ENCODE measurements at places on chromosomes 2 and 18. TPM values are rescaled to one million over a fixed set of nuclear protein-coding genes. Genes with fewer than 3 reads are reported as not detected.

Gene CTAGE1
- not detected for total RNA-seq

Gene ELOA2
- total RNA-seq, result not detected

Gene ARHGEF4
- total RNA-seq, result 7.9 TPM

Gene NPPC
- total RNA-seq, result not detected

Gene AMER3
- total RNA-seq, result not detected

Gene AQP4
- total RNA-seq, result not detected

Gene STK39
- total RNA-seq, result 5.0 TPM

GRCh38 chr18:8260319-8260718, 348.9 kb upstream of the RAB12 start:
- no peak overlapping the region for H3K27ac ChIP-seq
- H3K27me3 ChIP-seq, result no peaks in the 10 kb centered on the region
- DNase-seq, result no peak
- H3K36me3 ChIP-seq, result no peaks in the 10 kb centered on the region
- no peaks in the 10 kb centered on the region for H3K4me1 ChIP-seq

DNA sequence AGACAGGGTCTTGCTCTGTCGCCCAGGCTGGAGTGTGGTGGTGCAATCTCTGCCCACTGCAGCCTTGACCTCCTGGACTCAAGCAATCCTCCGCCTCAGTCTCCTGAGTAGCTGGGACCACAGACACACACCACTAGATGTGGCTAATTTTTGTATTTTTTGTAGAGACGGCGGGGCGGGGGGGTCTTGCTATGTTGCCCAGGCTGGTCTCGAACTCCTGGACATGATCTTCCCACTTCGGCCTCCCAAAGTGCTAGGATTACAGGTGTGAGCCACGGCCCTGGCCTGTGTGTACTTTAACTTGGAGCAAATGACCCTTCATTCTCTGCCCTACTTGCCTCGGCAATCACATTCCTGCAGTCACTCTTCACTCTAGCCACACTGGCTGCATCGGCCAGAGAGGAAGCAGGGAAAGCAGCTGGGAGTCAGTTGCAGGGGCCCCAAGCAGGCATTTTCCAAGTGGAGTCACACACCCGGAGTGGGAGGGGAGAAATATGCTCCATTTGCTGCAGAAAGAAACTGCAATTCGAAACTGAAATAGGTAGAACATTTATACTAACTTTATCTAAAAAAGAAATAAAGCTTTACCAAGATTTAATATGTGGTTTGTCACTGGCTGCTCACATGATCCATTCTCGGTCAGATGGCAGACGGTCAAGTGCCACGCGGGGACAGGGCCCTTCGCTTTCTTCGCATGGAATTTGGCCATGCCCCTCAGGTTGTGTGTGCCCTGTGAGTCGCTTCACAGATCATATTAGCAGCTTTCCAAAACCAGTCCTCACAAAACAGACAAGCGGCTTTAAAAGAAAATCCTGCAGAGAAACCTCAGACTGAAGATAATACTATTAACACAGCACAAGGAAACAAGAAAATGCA, 37.1 kb downstream of the FAM161A start:
- DNase-seq, result no peak
- no peaks in the 10 kb centered on the region for H3K4me1 ChIP-seq
- no peaks in the 10 kb centered on the region for H3K27me3 ChIP-seq
- H3K36me3 ChIP-seq, result no peaks in the 10 kb centered on the region
- no peak overlapping the region for H3K4me3 ChIP-seq
- H3K27ac ChIP-seq, result no peak overlapping the region

DNA sequence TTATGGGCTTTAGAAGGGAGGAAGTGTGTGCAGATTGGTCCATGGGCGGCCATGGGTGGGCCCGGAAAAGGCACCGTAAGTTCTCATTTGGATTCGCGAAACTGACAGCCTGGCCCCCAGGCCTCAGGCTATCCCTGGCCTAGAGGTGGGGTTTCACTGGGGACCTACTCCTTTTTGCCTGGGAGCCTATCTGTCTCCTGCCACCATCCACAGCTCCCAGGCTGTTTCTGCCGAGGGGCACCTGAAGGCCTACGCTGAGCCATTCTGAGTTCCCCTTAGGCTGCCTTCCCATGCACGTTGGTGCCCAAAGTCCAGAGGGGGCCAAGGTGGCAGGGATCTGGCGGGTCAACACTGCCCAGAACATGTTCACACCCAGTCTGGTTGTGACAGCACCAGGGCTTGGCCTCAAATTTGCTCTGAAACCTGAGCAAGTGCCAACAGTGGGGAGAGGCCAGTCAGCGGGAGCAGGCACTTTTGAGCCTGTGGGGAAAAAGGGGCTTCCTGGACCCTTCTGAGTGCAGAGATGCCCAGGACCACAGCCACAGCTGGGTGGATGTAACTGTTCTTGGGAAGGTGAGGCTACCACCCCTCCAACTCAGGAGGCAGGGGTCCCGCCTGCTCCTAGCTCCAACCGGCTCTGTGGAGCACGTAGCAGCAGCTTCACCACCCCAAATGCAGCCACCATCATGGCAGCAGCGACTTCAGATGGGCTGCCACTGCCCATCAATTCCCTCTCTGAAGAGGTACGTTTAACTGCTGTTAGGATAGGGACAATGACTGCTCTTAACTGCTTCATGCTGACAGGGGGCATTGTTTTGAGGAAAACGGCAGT, 73.6 kb upstream of the ZNF804A start:
- H3K27me3 ChIP-seq, result no peaks in the 10 kb centered on the region
- no peaks in the 10 kb centered on the region for H3K4me1 ChIP-seq
- H3K27ac ChIP-seq, result no peak overlapping the region
- no peaks in the 10 kb centered on the region for H3K36me3 ChIP-seq

GRCh38 chr2:7117076-7117475, 199.9 kb downstream of the RNF144A start:
- H3K27me3 ChIP-seq, result no peaks in the 10 kb centered on the region
- H3K27ac ChIP-seq, result no peak overlapping the region
- no peak for DNase-seq
- no peaks in the 10 kb centered on the region for H3K4me1 ChIP-seq
- no peak overlapping the region for H3K4me3 ChIP-seq

- no peak for DNase-seq
- H3K4me3 ChIP-seq, result no peak overlapping the region
- H3K36me3 ChIP-seq, result no peaks in the 10 kb centered on the region
- no peaks in the 10 kb centered on the region for H3K4me1 ChIP-seq
- H3K27me3 ChIP-seq, result no peaks in the 10 kb centered on the region
Observed at GRCh38 chr2:74307720-74308119, 35.5 kb downstream of the SLC4A5 start.

GRCh38 chr18:57727952-57728807, 74.9 kb downstream of the ATP8B1 start:
- no peak for DNase-seq
- H3K4me3 ChIP-seq, result no peak overlapping the region

GRCh38 chr2:192010073-192010472, 163.2 kb upstream of the CAVIN2 start:
- H3K4me3 ChIP-seq, result no peak overlapping the region
- H3K27me3 ChIP-seq, result no peaks in the 10 kb centered on the region
- no peak overlapping the region for H3K27ac ChIP-seq
- H3K36me3 ChIP-seq, result no peaks in the 10 kb centered on the region
- no peaks in the 10 kb centered on the region for H3K4me1 ChIP-seq
- no peak for DNase-seq

- peaks cover 9% of the 10 kb centered on the region for H3K4me1 ChIP-seq
- H3K27me3 ChIP-seq, result no peaks in the 10 kb centered on the region
- H3K4me3 ChIP-seq, result no peak overlapping the region
- no peak overlapping the region for H3K27ac ChIP-seq
- DNase-seq, result no peak
Observed at GRCh38 chr2:200966770-200967169, 3.3 kb upstream of the ORC2 start.

- no peak overlapping the region for H3K4me3 ChIP-seq
- no peaks in the 10 kb centered on the region for H3K36me3 ChIP-seq
- H3K4me1 ChIP-seq, result no peaks in the 10 kb centered on the region
- DNase-seq, result no peak
Observed at GRCh38 chr2:23330214-23330613, 54.8 kb upstream of the KLHL29 start.

DNA sequence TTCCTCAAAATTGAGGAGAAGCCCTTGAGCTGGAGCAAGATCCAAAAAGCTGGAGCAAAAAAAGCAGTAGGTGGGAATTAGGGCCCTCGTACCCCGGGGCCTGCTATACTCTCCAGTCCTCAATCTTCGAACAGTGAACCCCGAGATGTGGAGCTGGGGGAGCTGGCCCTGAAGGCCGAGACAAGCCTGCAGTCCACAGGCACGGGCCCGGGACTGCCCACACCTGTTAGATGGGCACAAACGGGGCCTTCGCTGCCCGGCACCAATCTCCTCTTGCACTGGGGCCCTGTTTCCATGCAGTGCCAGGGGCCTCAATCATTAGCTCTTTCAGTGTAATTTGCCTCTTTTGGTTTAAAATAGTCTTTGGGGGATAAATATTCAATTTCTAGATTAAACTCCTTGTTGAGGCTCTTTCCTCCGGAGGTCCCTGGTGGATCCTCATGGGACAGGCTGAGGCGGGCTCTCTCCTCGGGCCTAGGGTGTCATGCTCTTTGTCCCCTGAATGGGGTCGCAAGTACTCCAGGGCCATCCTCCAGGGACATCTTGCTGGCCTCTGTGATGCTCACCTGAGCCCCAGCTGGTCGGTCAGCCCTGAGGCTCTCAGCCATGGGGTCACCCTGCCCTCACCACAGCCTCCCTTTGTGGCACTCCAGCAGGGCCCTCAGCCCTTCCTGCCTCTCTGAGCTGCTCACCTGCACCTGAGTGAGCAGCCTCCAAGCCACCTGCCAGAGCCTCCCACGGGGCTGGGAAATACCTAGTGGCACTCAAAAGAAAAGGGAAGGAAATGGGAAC, 223.6 kb downstream of the ALPK2 start:
- no peak for DNase-seq
- no peak overlapping the region for H3K4me3 ChIP-seq
- no peaks in the 10 kb centered on the region for H3K36me3 ChIP-seq
- no peaks in the 10 kb centered on the region for H3K27me3 ChIP-seq
- no peaks in the 10 kb centered on the region for H3K4me1 ChIP-seq
- no peak overlapping the region for H3K27ac ChIP-seq

- no peak overlapping the region for H3K4me3 ChIP-seq
- H3K27me3 ChIP-seq, result no peaks in the 10 kb centered on the region
- DNase-seq, result peak; percentile 78
- H3K27ac ChIP-seq, result peak overlapping the region; percentile 70
Observed at GRCh38 chr2:237320801-237321560, 93.0 kb downstream of the COL6A3 start.

DNA sequence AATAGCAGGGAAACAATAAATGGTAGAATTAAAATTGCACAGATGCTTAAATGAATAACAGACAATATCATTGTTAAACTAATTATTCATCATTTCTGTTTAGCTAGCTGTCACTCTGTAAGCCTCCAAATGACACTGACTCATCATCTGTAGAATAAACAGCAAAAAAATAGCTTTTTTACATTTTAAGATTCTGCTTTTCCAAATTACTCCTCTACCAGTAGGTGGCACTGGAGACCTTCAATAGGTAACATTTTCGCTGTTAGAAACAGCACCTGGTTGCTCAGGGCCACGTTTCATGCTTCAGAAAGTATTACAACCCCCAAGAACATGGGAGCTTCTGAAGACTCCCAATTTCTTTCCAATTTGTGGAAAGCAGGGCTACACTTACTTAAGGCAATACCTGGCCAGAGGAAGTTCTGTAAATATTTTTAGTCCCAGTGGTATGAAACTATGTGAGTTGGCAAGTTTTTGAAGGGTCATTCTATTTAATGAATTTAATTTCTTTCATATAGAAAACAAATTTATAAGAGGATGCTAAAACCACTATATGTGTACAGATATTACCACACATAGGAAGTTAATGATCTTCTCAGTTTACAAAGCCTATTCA, 45.4 kb downstream of the TTN start:
- no peak for DNase-seq
- no peak overlapping the region for H3K27ac ChIP-seq
- H3K4me3 ChIP-seq, result no peak overlapping the region
- H3K27me3 ChIP-seq, result no peaks in the 10 kb centered on the region
- H3K36me3 ChIP-seq, result no peaks in the 10 kb centered on the region
- H3K4me1 ChIP-seq, result no peaks in the 10 kb centered on the region

DNA sequence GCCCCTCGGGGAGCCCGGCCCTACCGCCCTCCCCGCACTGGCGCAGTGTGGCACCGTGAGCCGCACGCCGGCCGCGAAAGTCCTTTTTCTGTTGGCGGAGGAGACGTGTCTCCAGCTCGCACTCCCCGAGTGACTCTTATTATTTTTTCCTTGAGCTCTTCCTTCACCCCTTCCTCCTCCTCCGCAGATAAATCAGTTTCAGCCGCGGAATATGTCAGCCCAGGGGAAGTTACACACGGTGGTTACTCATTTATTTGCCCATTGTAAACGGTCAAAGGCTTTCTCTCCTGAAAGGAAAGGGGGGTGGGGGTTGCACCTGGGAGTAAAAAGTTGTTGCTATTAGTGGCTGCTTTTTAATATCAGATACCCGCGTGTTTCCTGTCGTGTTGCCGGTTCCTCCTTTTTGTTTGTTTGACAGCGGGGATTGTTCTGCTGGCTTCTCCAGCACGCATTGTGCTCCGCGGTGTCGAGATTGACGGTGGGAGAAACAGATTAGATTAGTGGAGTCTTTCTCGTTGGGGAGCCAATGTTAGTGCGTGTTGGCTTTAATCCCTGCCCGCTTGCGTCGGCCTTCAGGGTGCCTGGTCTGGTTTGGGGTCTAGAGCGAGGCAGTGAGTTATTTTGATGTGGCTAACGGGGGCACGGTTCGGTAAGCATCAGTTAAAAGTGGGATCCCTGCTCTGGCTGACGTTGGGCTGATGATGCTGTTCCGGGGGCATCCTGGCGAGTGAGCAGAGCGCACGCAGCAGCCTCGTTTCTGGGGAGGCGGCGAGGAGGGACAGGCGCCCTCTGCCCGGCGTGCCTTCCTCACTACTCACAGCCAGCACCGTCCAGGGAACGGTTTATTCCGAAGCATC, 1.6 kb downstream of the CRIM1 start:
- H3K4me3 ChIP-seq, result peak overlapping the region; percentile 62
- no peaks in the 10 kb centered on the region for H3K27me3 ChIP-seq
- no peaks in the 10 kb centered on the region for H3K36me3 ChIP-seq
- peak; percentile 48 for DNase-seq
- peak overlapping the region; percentile 96 for H3K27ac ChIP-seq
